ENCODE measurements at places on chromosomes 16 and 17.

DNA sequence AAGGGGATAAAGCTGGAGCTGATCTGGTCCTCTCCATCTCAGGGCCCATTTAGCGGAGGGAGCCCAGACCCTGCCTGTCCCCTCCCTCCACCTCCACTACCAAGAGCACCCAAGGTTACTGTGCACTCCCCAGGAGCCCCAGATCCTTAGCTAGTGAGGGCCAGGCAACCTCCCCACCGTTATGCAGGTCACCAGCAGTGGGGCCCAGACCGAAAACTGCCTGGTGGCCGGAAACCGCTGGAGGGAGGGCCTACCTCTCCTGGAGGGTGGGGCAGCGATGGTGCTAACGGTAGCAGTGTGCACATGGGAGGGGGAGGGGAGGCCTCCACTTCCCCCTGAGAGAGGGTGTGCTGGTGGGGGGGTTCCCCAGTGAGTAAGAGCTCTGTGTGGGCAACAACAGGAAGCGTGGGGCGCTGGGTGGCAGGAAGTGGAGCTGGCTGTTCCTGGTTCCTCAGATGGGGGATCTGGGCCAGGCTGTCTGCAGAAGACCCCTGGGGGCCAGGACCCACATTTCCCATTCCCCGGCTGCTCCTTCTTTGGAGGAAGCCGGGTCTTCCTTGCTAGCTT, 4.4 kb downstream of the FMNL1 start:
- peak; percentile 74 for DNase-seq

DNA sequence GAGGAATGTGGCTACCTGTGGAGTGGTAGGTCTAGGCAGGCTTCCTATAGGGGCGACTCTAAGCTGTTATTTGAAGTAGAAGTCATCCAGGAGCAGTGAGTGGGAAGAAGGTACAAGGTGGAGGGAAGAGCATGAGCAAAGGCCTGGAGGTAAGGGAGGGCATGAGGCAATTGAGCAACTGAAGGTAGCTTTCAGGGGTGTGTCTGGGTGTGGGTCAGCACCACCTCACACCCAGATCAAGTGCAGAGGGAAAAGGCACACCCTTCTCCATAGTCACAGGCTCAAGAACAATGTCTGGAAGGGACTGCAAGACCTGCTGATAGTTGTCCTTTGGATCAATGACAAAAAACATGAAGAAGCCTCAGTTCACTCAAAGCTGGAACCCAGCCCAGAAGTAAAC, 46.5 kb upstream of the IRX6 start:
- no peak for DNase-seq

DNA sequence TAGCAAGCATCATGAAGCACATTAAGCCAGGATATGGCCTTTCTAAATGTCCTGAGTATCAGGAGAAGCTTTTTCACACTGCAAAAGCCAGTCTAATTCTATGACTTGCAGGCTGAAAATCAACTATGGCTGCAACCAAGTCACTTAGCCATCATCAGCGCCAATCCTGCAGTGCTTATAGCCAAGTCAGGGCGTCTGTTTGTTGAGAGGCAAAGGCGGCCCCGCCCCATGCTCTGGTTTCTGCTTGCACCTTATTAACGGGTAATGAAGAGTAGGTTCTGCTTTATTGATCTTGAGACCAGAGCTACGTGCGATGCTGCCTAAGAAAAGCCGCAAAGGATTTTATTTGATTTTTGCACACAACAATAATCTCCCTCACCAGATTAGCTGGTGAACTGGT, 88.4 kb downstream of the CDH13 start:
- DNase-seq = no peak

DNA sequence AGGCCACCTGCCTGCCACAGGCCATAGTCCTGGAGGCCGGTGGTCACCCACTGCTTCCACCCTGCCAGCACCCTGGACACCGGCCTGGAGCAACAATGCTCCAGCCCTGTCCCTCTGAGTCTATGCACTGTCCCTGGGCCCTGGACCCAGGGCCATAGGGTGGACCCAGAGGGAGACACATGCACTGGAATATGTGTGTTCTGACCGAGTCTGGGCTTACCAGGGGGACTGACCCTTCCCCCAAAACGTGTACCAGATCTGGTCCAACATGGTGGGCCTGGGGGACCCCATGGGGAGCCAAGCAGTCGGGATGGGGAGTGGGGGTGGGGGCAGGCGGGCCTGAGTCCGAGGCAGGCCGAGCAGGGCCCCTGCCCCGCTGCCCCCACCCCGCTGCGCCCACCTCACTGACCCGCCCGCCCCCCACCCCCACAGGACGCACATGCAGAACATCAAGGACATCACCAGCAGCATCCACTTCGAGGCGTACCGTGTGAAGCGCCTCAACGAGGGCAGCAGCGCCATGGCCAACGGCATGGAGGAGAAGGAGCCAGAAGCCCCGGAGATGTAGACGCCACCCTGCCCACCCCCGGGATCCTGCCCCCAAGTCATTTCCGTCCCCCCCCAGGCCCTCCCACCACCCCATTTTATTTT, 357.4 kb downstream of the SEC14L1 start:
- peak; percentile 49 for DNase-seq

GRCh38 chr17:37458805-37459204, 30.9 kb upstream of the DUSP14 start:
- DNase-seq = no peak

GRCh38 chr17:879546-880442, 97.6 kb downstream of the MRM3 start:
- DNase-seq = peak; percentile 85
